LHCN-M2 (cell line): ENCODE measurements at places on chromosomes 2 and 18. TPM values are rescaled to one million over a fixed set of nuclear protein-coding genes. Genes with fewer than 3 reads are reported as not detected.

GRCh38 chr2:197258580-197258979, 52.0 kb downstream of the ANKRD44 start:
- DNase-seq, result peak; percentile 73

GRCh38 chr2:203453858-203454451, 81.1 kb downstream of the RAPH1 start:
- DNase-seq, result peak; percentile 59

Gene SPATA3
- not detected in 2 replicates for total RNA-seq

Gene G6PC2
- not detected in 2 replicates for total RNA-seq
